Stimulated activated CD4-positive, alpha-beta T cell treated with anti-CD3 and anti-CD28 coated beads, Interleukin-1b, Interleukin-23, amount 100 ng/mL, for 1 hour (primary cell): ENCODE measurements at places on chromosomes 5 and 9.

GRCh38 chr9:76289703-76290102, 104.5 kb downstream of the RFK start:
- no peak for DNase-seq

- DNase-seq, result no peak
These were observed 78.9 kb upstream of the ZNF462 start for GRCh38 chr9:106784076-106784475.

DNA sequence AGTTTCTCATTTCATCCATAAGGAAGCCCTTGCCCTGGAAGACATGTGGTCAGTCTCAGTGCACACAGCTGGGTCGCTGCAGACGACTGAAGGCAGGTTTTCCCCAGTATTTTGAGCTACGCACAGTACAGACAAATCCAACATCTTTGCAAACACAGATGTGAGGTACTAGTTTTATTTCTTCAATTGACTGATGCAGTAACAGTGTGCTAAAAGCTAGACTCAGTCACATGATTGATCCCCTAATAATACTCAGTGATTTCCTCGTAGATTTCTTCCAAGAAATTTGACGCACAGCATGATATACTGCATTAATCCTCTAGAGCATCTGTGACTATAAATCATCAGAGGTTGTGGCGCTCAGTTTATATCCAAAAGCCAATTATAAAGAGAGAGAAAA, 346.1 kb downstream of the DIRAS2 start:
- DNase-seq, result no peak

DNA sequence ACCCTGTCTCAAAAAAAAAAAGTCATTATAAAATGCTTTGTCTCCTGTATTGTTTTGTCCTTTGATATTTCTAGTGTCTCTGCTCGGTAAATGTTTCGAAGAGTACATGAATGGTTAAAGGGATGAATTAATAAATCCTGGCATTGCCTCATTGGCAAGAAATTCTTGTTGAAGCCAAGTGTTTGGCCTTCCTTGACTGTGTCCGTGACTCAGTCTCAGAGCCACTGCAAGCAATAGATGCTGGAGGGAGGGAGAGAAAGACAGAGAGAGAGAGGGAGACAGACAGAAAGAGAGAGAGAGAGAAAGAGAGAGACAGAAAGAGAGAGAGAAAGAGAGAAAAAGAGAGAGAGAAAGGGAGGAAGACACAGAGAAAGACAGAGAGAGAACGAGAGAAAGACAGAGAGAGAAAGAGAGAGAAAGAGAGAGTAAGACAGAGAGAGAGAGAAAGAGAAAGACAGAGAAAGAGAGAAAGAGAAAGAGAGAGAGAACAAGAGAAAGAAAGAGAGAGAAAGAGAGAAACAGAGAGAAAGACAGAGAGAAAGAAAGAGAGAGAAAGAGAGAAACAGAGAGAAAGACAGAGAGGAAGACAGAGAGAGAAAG, 72.5 kb upstream of the RXRA start:
- DNase-seq, result no peak

DNA sequence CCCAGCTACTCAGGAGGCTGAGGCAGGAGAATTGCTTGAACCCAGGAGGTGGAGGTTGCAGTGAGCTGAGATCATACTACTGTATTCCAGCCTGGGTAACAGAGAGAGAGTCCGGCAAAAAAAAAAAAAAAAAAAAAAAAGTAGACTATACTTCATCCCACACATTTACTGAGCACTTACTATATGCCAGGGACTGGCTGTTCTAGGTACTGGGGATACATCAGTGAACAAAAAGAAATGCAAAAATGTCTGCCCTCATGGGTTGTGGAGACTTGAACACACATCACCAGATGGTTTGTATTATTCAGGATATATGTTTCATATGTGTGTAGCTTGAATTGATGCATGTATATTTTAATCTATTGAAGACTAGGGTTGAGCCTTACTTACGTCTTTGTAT, 2.9 kb upstream of the LHFPL2 start:
- DNase-seq, result no peak

DNA sequence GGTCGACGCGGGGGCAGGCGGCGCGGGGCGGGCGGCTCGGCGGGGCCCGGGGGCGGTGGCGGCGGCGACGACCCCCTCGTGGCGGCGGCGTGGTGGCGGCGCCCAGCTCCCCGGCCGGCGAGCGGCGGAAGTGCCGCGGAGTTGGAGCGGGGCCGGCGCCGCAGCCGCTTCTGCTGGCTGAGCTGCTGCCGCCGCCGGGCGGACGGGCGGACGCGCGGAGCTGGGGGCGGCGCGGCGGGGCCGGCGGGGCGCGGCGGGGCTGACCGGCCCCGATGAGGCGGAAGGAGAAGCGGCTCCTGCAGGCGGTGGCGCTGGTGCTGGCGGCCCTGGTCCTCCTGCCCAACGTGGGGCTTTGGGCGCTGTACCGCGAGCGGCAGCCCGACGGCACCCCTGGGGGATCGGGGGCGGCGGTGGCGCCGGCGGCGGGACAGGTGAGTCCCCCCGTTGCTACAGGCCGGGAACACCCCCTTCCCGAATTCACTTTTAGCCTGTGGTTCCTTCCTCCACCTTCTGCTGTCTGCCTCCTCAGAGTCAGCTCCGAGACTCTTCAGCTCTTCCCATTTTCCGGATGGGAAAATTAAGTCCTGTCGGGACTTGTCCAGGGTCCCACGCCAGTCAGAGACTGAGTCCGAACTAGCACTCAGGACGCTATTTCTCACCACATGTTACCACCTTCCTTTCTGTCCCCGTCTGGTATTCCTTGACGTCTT, at the start of gene GALNT10:
GALNT10 (plus strand) TSS at position 139 of the 710 bp plus-strand sequence; CDS start at position 273, 134 bp downstream.
- no peak for DNase-seq

DNA sequence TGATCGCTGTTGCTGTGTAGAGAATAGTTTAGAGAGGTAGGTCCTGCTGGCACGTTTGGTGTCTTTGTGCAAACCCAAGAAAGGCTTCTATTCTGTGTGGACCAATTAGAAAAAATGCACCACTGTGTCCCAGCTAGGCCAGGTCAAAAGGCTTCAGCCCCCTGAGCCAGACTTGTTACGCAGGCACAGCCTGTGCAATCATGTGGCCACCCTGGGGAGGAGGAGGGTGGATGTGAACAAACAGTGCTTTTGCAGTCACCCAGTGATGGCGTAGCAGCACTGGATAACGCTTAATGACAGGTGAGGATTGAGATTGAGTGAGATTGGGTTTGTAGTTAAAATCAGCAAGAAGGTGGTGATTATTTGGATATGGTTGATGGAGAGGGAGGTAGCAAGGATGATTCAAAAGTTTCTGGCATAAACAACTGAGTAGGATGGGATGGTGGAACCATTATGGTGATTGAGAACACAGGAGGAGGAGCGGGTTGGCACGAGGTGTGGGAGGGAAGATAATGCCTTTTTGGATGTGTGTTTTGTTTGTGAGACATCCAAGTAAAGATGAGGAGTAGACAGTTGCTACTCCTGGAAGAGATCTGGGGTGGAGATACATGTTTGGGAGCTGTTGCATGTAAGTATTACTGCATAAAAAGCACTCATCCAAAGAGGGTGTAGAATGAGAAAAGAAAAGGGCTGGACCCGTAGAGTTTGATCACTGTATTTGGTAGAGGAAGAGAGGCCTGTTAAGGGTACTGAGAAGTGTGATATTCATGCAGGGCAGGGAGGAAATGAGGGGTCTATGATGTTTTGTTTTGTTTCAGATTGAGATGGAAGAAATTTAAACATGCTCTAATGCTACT, 6.7 kb downstream of the GCNT1 start:
- DNase-seq, result no peak

DNA sequence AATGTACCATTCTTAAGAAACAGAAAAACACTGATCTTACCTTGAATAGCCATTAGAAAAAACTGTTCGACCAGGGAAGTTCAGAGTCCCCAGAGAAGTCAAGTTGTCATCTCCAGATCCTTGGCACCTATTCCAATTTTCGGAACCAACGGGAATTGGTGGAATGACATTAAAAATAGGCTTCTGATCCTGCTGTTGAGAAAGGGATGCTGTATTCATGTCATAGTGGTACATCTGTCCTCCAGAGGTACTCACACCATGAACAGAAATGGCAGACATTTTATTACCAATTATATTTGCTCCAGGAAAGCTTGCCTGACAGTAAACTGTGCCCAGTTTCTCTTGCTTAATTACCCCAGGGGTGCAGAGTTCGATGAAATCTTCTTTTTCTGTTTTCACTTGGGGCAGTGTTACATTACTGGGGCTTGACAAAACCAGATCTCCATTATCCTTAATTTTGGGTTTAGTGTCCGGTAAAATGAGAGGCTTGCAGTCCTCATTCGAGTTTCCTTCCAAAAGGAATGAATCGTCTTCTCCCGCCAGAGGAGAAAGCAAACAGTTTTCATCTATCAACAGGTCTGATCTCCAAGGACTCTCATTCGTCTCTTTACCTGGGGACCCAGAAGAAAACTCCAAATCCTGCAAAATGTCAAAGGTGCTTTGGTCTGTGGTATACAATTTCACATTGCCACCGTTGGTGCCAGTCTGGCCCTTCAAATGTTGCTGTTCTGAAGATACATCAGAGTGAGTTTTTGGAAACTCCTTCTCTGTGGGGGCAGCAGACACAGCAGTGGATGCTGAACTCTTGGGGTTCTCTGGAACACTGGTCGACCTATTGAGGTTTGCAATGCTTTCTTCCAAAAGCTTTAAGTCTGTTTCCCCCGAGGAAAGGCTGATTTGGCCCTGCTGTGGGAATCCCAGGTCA, 3.6 kb downstream of the NR3C1 start:
- DNase-seq, result no peak

GRCh38 chr5:90050103-90050502, 359.5 kb downstream of the CETN3 start:
- DNase-seq, result no peak

DNA sequence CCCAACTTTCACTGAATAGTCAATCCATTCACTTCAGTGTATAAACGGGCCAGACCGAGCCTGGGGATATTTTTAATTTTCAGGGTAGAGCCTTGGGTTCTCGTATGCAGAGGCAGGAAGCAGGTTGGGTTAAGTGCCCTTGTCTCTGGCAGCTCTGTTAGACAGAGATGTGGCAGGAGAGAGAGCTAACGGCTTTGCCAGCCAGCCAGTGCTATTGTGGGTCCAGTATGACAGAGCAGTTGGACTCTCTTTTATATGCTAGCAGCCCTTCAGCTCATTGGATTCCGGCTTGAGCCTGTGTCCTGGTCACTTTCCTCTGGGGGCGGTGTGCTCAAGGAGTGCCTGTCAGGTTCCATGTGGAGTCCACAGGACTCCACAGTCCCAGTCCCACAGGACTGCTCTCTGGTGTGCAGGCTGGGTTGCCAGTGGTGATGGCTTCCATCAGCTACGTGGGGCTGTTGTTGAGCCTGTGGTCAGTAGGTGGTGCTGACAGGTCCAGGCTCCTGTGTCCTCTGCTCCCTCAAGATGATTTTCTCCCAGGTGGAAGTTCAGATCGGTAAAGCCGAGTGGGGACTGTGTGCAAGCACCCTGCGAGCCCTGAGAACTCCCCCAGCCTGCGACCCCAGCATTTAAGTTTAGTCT, 14.3 kb downstream of the CLTA start:
- DNase-seq, result no peak

- no peak for DNase-seq
These were observed 384.5 kb downstream of the IRX1 start for GRCh38 chr5:3980156-3980555.

- DNase-seq, result no peak
These were observed 7.8 kb upstream of the BOD1 start for GRCh38 chr5:173624282-173624681.

- DNase-seq, result no peak
These were observed 75.8 kb upstream of the ADRB2 start for GRCh38 chr5:148750614-148751013.

DNA sequence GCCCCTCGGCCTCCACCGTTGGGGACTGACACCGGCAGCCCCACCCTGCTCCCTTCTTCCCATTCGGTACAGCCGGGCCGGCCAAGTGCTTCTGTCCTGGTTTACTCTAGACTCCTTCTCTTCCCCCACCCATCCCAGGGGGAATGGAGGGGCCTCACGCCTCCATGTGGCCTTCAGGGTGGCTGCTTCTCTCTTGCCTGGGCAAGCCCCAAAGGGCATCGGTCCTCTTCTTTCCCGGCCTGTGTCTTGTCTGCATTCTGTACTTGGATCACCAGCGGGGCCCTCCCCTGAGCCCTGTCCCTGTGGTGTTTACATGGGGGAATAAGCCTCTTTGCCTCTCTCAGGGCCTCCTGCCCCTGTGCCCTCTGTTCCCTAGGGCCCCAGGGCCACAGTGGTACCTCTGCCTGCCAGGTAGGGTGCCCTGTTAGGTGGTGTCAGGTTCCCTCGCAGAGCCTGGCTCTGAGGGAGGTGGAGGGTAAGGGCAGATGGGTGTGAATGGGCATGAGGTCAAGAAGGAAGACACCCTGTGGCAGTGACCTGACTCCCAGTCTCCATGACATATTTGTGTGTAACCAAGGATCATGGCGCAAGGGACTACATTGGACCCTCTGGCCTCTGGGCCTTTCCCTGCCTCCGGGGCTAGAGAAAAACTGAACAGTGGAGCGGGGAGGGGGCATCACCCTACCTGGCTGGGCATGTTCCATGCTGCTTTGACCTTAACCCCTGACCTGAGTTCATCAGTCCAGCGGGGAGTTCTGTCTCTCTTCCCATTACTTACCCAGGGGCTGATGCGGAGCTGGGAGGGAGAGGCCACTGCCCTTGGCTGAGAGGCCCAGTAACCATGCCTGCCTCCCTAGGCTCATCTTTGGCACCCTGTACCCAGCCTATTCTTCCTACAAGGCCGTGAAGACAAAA, 1.6 kb downstream of the REEP2 start:
- no peak for DNase-seq

DNA sequence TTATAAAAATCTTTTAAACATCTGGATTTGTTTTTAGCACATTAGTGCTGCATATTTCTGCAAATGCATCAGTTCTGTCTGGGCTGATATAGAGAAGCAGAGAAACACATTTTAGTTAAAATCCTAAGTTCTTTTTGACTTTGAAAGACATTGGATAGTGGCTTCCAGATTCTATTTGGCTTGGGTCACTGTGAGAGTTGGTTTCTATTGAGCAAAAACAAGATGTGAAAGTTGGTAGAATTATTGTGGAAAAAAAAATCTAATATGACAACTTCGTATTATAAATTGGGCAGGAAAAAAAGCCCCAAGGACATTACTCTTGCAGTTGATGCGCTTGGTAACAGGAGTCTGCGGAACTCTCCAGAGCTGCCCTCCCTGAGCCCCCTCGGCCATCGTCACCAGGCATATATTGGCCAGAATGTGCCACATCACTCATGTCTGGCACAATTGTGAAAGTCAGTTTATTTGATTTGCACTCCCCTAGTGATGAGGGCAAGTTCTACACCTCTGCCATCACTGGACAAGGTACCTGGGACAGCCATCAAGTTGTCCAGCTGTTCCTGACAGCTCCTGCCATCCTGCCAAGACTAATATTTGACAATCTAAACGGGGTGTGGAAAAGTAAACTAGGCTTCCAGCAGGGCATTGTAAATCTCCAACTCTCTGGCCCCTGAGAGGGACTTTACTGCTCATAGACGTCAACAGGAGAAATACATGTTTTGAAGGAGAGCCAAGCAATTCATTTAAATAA, 334.5 kb downstream of the TENT4A start:
- DNase-seq, result no peak
